Suppressor macrophage (primary cell): ENCODE measurements at places on chromosomes 5 and 9.
A peak's percentile ranks its signal among the peaks of the same experiment; 100 is the strongest.

- no peak for DNase-seq
These were observed 774.5 kb upstream of the RGMB start for GRCh38 chr5:97998941-97999340.

GRCh38 chr5:178490935-178491652, 99.1 kb downstream of the COL23A1 start:
- DNase-seq = peak; percentile 86

- DNase-seq = peak; percentile 86
These were observed 47.0 kb upstream of the TGFBR1 start for GRCh38 chr9:99057665-99058625.

- DNase-seq = no peak
These were observed 2.0 kb upstream of the ANP32B start for GRCh38 chr9:97980918-97981845.

GRCh38 chr9:138069731-138070456, 192.3 kb downstream of the CACNA1B start:
- no peak for DNase-seq

- no peak for DNase-seq
These were observed 10.2 kb upstream of the SLC46A2 start for GRCh38 chr9:112900901-112901300.

GRCh38 chr5:14009575-14009974, 65.1 kb upstream of the DNAH5 start:
- no peak for DNase-seq

DNA sequence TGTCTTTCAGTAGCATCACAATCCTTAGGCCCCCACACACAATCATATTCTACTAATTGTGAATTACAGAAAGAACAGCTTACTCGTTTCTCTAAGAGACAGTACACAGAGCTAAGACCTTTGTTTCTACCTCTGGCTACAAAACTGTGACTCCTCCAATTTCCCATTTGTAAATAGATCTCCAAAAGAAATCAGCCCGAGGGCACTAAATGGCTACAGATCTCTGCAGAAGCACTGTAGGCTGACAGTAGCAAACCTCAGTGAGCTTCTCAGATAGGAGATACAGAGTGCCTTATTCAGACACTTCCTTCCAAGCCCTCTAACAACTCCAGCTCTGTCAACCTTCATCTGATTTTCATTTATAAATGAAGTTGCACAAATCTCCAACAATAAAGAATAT, 51.0 kb downstream of the EFNA5 start:
- DNase-seq = no peak

DNA sequence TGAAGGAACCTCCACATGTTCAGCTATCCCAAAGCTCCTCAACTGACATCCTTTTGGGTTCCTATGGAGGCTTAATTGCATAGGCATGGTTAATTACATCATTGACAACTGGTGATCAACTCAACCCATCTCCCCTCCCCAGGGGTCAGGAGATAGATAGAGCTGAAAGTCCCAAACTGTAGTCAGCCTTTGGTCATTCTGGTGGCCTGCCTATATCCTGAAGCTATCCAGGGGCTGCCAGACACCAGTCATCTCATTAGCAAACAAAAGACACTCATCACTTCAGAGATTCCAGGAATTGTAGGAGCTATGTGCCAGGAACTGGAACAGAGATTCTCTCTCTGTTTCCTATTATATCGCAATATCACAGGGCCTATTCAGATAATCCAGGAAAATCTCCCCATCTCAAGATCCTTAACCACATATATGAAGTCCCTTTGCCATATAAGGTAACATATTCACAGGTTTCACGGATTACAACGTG, 646.5 kb upstream of the GRAMD2B start:
- no peak for DNase-seq

- no peak for DNase-seq
These were observed 46.0 kb downstream of the NXNL2 start for GRCh38 chr9:88580961-88581360.

GRCh38 chr9:7546261-7546660, 253.3 kb downstream of the DMAC1 start:
- no peak for DNase-seq

- DNase-seq = no peak
These were observed 89.8 kb upstream of the ELL2 start for GRCh38 chr5:96051401-96051830.

DNA sequence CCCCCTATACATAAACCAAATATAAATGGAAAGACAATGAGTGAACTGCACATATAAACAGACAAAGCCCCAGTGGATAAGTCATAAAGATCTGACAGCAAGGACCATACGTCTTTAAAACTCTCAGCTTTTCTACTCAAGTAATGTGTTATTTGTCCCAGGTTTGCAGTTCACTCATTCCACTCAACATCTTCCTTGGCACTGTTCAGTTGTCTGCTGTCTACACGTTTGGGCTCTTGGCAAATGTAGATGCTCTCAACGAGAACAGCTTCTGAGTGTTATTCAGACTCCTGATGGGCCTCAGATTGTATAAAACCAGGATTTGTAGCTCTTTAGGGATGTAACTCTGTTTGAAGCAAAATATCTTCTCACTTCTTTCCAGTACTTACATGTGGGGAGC, 198.2 kb upstream of the SEMA6A start:
- DNase-seq = no peak

GRCh38 chr9:17191082-17191481, 56.2 kb downstream of the CNTLN start:
- no peak for DNase-seq

DNA sequence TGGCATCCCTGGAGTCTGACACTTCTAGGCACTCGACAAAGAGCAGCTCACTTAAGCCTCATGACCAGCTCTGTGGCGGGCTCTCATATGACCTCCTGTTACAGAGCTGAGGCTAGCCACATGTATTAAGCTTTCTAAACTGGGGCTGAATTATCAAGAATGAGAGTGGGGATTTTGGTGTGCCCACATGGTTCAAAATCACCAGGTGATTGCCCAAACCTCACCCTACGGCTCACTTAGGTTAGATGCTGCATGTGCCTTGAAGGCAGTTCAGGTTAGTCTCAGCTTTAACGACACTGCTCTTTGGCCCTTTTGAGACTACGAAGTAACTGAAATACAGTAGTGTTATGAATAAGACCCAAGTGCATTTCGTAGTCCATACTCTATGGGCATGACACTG, 39.4 kb upstream of the SMIM32 start:
- no peak for DNase-seq

GRCh38 chr5:167920589-167920988, 370.9 kb upstream of the WWC1 start:
- DNase-seq = peak; percentile 70

GRCh38 chr5:16588434-16589214, 28.2 kb downstream of the RETREG1 start:
- DNase-seq = no peak

DNA sequence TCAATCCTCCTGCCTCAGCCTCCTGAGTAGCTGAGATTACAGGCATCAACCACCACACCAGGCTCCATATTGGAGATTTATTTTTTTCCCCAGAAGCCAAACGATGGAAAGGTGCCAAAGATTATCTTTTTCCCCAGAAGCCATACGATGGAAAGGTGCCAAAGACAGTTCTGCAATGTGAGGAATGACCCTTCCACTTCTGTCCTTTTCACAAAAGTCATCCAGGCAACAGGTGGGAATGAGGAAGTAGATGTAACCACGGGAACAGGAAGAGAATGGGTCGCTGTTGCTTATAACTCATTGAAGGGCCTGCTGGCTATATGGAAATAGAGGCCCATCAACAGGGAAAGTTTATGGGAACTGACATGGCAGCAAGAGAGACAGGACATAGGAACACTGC, 233.7 kb upstream of the MSX2 start:
- DNase-seq = no peak

GRCh38 chr9:132341177-132341840, 13.5 kb downstream of the SETX start:
- no peak for DNase-seq

- DNase-seq = peak; percentile 7
These were observed 320.8 kb downstream of the CCDC171 start for GRCh38 chr9:15873573-15874177.

- peak; percentile 7 for DNase-seq
These were observed 233.6 kb downstream of the MAST4 start for GRCh38 chr5:66829826-66830225.

GRCh38 chr9:127360829-127361228, 36.1 kb upstream of the SLC2A8 start:
- DNase-seq = peak; percentile 44

GRCh38 chr9:89352451-89352850, 34.2 kb downstream of the SECISBP2 start:
- no peak for DNase-seq

GRCh38 chr5:93964421-93964820, 223.0 kb upstream of the POU5F2 start:
- no peak for DNase-seq

- peak; percentile 95 for DNase-seq
These were observed 56.1 kb downstream of the MEF2C start for GRCh38 chr5:88826646-88827585.

DNA sequence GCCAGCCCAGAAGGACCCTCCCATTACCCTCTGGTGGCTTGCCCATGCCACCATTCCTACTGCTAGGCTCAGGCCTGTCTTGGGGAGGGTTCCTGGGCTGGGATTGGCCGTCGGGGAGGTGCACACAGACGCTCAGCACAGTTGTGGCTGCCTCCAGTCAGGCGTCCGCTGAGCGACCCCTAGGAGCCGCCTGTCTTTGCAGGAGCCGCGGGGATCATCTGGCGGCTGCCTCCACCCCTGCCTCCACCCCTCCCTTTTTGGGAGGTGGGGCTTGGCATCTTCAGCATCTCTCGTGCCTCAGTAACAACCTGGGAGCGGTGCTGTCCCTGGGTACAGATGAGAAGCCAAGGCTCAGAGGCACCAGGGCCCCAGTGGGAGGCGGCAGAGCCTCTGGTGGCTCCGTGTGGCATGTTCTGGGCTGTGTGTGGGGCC, 39.6 kb downstream of the RXRA start:
- no peak for DNase-seq

GRCh38 chr5:132215329-132215728, 12.3 kb downstream of the P4HA2 start:
- no peak for DNase-seq

- peak; percentile 78 for DNase-seq
These were observed 18.9 kb upstream of the EGFL7 start for GRCh38 chr9:136643596-136644342.

DNA sequence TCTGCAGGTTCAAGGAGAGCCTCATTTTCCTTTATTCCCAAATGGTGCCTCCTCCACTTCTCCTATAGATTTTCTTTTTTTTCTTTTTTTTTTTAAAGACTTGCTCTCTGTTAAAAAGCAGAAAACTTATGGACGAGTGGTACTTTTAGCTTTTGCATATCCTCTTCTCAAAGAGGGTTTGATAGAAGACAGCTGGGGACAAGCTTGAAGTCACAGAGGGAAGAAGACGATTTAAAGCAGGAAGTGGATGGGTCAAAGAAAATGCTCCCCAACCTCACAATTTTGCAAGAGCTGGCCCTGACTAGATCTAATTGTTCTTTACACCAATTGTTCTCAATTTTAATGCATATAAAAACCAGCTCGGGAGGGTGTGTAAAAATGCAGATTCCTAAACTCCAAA, 48.9 kb downstream of the APBA1 start:
- DNase-seq = no peak

DNA sequence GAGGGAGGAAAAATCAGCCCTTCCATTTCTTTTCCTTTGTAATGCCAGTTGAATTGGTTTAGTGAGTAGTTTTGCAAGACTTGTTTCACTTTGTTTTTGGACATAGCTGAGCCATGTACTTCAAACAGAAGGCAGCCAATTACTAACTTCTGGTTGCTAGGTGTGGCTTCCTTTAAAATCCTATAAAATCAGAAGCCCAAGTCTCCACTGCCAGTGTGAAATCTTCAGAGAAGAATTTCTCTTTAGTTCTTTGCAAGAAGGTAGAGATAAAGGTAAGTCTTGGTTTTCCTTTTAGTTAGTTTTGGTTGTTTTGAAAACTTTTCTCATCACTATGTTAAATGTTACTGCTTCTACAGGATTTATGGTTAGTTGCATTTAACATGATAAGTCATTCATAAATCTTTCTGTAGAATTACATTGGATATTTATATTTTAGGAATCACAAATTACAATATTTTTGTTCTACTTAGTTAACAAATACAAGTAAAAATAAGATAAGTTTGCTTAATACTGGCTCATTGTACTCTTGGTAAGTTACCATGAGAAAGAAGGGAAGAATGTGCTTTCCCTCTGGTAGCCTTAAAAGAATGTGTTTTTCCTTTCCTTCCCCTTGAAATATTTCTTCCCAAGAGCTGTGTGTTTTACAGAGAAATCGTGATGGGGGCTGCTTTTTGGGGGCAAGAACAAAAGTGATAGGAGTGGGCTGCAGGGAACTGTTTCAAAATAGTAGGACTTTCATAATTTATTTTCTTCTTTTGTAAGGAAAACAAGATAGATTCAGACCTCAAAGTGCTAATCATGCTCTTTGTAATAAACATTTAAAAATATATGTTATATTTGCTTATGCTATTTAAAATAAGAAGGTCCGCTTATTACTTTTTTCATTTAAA, at the start of gene ANXA1:
Gene ANXA1 (plus strand): TSS at position 213 of the 890 bp plus-strand sequence. CDS start 6,671 bp downstream, outside the sequence.
- peak; percentile 85 for DNase-seq

DNA sequence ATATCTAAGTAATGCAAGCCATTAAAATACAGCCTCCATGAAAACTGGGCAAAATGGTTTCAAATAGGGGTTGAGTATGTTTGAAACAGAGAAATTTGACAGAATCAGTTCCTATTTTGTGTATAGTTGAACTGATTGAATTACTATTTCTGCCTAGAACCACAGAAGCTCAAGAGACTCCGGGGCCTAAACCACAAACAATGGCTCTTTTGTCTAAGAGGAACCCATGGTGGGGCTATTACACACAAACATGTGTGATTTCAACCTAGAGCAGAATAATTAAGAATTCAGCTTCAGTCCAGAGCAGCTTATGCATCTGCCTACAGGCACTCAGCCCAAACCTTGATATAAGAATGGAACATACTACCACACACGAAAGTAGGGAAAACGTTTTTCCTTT, 171.2 kb upstream of the MPDZ start:
- no peak for DNase-seq

GRCh38 chr5:560792-561166, 36.5 kb upstream of the SLC9A3 start:
- no peak for DNase-seq

GRCh38 chr5:165333623-165334022, 1828.2 kb downstream of the MAT2B start:
- DNase-seq = peak; percentile 25

GRCh38 chr9:34907044-34907443, 51.0 kb upstream of the PHF24 start:
- no peak for DNase-seq

DNA sequence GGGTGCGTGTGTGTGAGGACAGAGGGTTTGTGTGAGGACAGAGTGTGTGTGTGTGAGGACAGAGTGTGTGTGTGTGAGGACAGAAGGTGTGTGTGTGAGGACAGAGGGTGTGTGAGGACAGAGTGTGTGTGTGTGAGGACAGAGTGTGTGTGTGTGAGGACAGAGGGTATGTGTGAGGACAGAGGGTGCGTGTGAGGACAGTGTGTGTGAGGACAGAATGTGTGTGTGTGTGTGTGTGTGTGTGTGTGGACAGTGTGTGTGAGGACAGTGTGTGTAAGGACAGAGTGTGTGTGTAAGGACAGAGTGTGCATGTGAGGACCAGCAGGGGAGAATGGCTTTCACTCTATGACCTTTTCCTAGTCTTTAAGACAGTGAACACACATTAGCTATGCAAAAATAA, 63.1 kb upstream of the UBAC1 start:
- DNase-seq = no peak
